ENCODE measurements at places on chromosomes 5 and 9.
A peak's percentile ranks its signal among the peaks of the same experiment; 100 is the strongest.

DNA sequence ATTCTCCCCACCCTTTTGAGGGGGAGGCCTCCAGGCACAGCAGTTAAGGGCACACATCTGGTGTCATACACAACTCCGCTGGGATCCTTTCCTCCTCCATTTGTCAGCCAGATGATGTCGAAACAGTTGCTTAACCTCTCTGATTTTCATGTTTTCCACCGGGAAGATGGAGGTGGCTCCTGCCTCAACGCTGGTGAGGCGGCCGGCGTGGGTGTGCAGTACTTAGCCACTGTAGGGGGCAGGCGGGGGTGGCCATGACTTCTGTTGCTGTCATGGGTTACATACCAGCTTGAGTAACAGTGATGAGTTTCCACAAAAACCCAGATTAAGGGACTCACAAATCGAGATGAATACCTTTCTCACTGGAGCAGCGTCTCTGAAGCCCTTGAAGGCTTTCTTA, 63.1 kb upstream of the EPB41L4B start:
- DNase-seq: no peak

DNA sequence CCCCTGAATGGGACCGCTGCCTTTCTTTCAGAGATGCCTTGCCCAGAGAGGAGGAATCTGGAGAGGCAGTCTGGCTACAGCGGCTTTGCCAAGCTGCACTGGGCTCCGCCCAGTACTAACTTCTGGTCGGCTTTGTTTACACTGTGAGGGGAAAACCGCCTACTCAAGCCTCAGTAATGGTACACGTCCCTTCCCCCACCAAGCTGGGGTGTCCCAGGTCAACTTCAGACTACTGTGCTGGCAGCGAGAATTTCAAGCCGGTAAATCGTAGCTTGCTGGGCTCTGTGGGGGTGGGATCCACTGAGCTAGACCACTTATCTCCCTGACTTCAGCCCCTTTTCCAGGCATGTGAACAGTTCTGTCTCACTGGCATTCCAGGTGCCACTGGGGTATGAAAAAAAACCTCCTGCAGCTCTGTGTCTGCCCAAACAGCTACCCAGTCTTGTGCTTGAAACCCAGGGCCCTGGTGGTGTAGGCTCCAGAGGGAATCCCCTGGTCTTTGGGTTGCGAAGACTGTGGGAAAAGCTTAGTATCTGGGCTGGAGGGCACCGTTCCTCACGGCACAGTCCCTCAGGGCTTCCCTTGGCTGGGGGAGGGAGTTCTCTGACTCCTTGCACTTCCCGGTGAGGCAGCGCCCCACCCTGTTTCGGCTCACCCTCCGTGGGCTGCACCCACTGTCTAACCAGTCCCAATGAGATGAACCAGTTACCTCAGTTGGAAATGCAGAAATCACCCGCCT, 171.2 kb downstream of the CWC27 start:
- no peak for DNase-seq

GRCh38 chr5:55634866-55635265, 77.3 kb downstream of the SLC38A9 start:
- DNase-seq: no peak

GRCh38 chr5:141084487-141084989, 9.9 kb upstream of the PCDHB2 start:
- peak; percentile 43 for DNase-seq

DNA sequence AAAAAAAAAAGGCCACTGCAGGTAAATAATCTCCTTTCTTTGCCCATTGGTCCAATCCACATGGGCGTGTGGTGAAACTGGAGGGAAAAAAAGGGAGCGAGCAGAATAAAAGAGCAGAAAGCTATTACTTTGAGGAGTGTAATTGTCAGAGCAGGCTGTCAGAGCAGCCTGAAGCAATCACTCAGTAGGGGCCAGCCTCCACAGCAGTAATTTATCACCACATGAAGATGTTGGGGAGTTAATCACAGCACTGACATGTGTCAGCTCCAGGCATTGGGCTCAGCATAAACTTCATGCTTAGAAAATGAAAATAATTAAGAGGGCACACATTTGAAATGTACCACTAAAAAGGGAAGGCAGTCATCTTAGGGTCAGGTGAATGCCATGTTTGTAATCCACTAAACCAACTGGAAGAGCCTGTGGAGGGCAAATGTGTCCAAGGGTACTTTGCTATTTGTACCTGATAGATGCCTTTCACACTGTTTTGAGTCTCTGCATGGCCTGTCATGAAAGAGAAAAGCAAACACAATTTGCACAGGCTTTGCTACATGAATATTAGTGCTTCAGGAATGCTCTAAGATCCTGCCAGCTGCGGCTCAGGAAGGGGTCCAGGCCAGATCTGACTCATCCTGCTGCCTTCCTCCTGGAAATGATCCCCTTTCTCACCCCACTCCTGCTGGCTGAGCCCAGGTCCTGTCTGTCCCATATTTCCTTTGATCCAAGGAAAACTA, 2.9 kb upstream of the PTGER4 start:
- DNase-seq: peak; percentile 67

GRCh38 chr9:129886226-129887174, 51.2 kb downstream of the USP20 start:
- no peak for DNase-seq

DNA sequence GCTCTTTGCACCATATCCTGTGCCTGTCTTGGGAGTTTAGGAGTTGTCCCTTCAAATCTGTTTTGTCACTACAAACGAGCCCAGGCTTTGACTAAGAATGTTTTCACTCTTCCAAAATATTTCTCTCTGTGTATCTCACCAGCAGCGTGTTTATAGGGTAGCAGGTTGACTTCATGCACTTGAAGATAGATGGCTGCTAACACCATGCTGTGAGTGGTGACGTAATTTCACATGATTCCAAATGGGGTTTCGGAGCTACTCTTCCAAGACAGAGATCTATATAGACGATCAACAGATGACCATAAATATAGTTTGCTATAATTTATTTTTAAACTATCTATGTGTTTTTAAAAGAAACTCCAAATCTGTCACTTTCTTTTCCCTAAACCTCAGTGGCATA, 30.6 kb downstream of the RORB start:
- DNase-seq: no peak

- DNase-seq: no peak
Observed at GRCh38 chr5:124193371-124193789, 553.1 kb downstream of the ZNF608 start.

- DNase-seq: no peak
Observed at GRCh38 chr5:79048437-79048836, 21.0 kb downstream of the DMGDH start.

DNA sequence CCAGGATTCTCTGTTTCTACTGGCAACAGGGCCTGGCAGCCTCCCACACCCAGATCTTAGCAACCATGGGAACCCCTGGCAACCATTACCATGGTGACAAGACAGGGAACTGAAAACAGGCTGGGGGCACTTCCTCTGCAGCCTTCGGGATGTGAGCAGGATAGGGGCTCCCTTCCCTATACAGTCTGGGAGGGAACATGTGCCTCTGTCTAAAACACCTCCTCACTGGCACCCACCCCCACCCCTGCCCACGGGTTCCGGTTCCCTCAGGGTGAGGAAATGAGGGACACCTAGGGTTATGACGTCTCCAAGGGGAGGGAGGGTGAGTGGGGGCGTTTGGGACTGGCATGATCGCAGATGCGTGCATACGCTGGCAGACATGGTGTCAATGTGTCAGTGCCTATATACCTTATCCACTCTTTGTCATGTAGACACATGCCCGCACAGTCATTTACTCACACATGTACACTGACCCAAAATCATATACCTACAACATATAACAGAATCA, 3.0 kb upstream of the DNAJB5 start:
- peak; percentile 52 for DNase-seq

All from foreskin keratinocyte (primary cell).